CD4-positive, CD25-positive, alpha-beta regulatory T cell (primary cell): ENCODE measurements at places on chromosomes 13 and 19. TPM values are rescaled to one million over a fixed set of nuclear protein-coding genes. Genes with fewer than 3 reads are reported as not detected.

GRCh38 chr13:53073711-53074110 is 45.1 kb downstream of the OLFM4 start:
- no peak for DNase-seq

DNA sequence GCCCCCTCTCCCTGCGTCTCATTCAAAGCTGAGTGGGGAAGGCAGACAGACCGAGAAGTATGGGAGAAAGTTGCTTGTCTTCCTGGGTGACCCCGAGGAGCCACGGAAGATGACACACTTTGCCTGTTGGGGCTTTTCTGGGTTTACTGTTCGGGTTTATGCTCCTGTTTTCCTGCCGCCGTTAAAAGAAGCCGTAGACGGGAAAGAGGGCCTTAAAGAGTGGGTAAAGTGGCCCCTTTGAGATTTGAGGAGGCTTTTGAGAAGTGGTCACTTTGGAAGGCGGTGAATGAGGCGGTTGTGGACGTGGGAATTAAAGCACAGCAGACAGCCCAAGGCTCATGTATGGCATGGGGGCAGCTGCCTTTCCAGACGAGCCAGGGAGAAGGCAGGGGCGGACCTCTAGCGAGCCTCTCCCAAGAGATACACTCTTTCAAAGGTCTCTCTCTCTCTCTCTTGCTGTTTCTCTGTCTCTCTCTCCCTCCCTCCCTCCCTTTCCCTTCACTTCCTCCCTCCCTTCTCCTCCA is 493 bp upstream of the LHFPL6 start:
- no peak for DNase-seq

GRCh38 chr13:23506807-23507291 is 63.4 kb upstream of the TNFRSF19 start:
- DNase-seq, result no peak

- no peak for DNase-seq
These were observed 21.0 kb upstream of the GDF15 start for GRCh38 chr19:18364826-18365528.

DNA sequence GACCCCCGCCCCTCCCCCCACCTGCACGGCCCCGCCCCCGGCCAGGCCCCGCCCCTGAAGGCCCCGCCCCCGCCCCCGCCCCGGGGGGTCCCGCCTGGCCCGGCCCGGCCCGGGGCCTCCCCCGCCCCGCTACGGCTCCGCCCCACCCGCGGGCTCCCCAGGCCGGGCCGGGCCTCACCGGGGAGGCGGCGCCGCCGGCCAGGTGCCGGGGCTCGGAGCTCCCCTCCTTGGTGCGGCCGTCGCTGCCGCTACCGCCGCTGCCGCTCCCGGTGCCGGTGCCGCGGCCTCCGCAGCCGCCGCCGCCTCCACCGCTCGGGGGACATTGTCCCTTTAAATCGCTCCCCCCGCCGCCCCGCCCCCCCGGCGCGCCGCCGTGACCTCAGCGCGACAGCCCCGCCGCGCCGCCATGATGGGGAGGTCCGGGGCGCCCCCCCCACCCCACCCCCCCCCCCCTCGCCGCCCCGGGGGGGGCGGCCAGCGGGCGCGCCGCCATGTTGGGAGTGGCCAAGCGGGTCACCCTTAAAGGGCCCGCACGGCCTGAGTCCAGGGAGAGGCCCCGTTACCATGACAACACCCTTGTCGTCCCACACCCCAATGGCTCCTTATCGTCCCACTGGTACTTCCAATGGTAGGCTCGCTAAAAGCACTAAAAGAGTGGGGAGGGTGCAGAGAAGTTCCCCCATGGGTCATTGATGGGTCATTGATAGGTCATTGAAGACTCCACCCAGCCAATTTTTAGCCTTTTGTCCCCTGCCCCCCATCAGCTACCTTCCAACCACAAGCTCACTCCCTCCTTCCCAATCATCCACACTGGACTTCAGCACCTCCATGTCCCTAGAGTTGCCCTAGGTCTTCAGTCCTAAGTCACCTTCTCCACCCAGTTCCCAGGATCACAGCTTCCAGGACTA is at the start of gene WIZ:
Gene WIZ (minus strand): TSS at position 337 of the 908 bp plus-strand sequence. CDS start 1,649 bp downstream, outside the sequence.
- peak; percentile 74 for DNase-seq

- DNase-seq, result no peak
These were observed 8.3 kb upstream of the RB1 start for GRCh38 chr13:48295271-48295670.

GRCh38 chr19:33245948-33246708 is 20.5 kb upstream of the SLC7A10 start:
- DNase-seq, result no peak

GRCh38 chr19:58218899-58219298 is 9.8 kb upstream of the ZNF544 start:
- DNase-seq, result no peak

- DNase-seq, result no peak
These were observed 26.3 kb downstream of the IZUMO4 start for GRCh38 chr19:2122982-2123381.

- no peak for DNase-seq
These were observed 128.5 kb upstream of the TMTC4 start for GRCh38 chr13:100803091-100803490.

The FPR2 gene
- not detected for total RNA-seq

The SYCN gene
- not detected for total RNA-seq

The SPATA13 gene
- total RNA-seq, result 115 TPM

DNA sequence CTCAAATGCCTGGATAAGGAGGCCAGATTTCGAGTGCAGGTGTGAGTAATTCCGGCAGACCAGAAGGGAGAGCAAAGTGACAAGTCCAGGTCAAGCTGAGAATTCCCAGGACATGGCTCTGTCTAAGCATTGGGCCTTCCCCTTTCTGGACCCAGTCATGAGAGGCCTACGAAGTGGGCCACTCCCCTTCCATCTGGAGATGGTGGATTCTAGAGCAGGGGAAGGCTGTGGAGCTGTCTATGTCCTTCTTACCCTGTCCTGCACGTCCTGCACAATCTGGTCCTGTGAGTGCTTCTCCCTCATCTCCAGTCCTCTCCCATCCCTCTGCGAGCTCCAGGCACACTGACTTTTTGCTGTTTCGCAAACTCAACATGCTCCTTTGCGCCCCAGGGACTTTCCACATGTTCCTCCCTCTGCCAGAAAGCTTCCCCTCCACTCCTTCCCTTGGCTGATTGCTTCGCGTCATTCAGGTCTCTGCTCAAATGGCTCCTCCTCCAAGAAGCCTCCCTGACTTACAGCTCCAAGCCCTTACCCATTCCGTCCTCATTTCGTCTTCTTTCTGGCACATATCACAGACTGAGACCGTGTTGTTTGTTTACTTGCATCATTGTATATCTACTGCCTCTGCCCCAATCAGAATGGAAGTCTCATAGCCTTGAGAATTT is 193.2 kb downstream of the URI1 start:
- DNase-seq, result no peak

- no peak for DNase-seq
These were observed 38.7 kb downstream of the IGFL2 start for GRCh38 chr19:46186717-46187101.

DNA sequence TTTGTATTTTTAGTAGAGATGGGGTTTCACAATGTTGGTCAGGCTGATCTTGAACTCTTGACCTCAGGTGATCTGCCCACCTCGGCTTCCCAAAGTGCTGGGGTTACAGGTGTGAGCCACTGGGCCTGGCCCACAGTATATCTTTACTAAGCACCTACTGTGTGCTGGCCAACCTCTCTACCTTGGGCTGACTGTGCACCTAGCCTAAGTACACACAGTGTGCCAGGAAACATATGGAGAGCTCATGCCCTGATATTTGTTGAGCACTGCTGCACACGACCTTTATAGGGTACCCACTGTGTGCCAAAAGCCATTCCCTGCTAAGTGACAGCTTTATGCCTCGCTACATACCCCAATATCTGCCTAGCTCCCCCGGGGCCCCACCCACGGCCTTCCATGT is 6.3 kb upstream of the ARHGAP45 start:
- DNase-seq, result no peak

- DNase-seq, result peak; percentile 83
These were observed 15.0 kb downstream of the CIC start for GRCh38 chr19:42284066-42284501.

GRCh38 chr13:101417043-101417406 is 717 bp upstream of the NALCN start:
- DNase-seq, result no peak

The ZNF432 gene
- total RNA-seq, result 16.8 TPM

DNA sequence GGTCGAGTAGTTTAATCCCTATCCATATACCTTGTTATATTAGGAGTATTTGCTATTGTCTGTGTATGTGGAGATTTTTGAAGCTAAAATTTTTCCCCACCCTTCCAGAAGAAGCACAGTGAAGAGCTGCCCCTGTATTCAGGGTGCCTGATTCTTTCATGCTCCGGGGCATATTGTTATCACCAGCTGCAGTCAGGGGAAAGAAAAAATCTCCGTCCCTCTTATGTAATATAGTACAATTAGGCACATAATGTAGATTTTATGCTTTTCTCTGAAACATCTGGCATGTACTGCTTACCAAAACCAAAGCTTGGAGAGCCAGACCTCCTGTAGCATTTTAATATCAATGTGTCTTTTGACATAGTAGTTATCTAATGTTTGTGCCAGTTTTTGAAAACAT is 214.9 kb upstream of the EDNRB start:
- DNase-seq, result no peak

GRCh38 chr13:20370815-20371421 is 138.8 kb upstream of the GJB6 start:
- DNase-seq, result no peak

DNA sequence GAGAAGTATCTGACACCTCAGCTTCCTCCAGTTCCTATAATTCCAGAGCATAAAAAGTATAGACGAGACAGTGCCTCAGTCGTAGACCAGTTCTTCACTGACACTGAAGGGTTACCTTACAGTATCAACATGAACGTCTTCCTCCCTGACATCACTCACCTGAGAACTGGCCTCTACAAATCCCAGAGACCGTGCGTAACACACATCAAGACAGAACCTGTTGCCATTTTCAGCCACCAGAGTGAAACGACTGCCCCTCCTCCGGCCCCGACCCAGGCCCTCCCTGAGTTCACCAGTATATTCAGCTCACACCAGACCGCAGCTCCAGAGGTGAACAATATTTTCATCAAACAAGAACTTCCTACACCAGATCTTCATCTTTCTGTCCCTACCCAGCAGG is 3.1 kb downstream of the KLF5 start:
- no peak for DNase-seq

The NLRP9 gene
- total RNA-seq, result not detected

The ZNF578 gene
- 0.27 TPM for total RNA-seq

- no peak for DNase-seq
These were observed 175.7 kb downstream of the KDM4B start for GRCh38 chr19:5144545-5145179.

GRCh38 chr13:52739468-52740071 is at the start of gene CNMD:
TSS of gene CNMD (minus strand) at chr13:52739820. CDS start at chr13:52739701, 119 bp downstream.
- no peak for DNase-seq

The YJEFN3 gene
- total RNA-seq, result 6.6 TPM

DNA sequence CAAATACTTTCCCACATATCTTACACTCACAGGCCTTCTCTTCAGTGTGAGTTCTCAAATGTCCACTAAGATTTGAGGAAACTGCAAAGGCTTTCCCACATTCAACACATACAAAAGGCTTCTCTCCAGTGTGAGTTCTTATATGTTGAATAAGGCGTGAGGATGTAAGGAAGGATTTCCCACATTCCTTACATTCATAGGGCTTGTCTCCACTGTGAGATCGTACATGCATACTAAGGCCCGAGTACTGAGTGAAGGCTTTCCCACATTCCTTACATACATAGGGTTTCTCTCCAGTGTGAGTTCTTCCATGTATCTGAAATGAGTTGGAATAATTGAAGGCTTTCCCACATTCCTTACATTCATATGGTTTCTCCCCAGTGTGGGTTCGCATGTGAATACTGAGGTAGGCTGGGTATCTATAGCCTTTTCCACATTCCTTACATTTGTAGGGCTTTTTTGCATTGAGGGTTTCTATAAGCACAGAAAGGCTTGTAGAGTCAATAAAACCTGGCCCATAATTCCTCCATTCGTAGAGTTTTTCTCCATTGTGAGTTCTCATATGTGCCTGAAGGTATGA is 9.6 kb downstream of the ZNF426 start:
- peak; percentile 7 for DNase-seq

The SOX1 gene
- not detected for total RNA-seq

DNA sequence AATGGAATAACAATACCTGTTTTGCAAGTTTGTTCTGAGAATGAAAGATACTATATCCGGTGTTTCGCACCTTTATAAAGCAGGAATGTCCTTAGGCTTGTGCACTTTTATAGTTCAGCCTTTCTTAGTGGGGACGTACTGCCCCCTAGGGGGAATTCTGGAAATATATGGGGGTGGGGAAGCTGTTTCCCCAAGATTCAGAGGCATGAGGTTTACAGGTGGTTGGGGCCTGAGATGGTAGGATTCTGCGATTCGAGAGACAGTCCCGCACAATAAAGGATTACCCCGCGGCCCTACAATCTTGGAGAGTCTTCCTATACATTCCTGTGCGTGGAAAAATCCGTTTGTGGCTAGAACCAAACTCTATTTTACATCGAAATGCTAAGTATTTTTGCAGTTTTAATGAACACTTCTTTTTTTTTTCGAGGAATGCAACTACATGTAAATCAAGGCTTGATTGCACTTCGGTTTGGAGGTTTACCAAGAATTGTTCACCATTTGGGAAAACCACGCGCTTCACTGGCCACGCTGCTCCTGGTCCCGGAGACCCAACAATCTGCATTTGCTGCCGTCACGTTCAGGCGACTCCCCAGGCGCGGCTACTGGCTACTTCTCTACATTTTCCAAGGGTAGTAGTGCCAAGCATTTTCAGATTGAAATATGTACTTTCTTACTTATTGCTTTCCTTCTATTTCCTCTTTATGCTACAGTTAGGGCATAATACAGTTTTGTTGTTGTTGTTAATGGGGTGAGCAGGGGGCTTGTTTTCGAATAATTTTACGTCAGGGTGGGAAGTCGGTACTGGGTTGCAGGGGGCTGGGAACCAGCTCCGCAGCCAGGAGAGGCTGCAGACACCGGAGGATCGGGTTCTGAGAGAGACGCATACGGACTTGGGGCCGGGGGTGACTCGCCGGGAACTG is 830 bp downstream of the NEK5 start:
- peak; percentile 64 for DNase-seq

DNA sequence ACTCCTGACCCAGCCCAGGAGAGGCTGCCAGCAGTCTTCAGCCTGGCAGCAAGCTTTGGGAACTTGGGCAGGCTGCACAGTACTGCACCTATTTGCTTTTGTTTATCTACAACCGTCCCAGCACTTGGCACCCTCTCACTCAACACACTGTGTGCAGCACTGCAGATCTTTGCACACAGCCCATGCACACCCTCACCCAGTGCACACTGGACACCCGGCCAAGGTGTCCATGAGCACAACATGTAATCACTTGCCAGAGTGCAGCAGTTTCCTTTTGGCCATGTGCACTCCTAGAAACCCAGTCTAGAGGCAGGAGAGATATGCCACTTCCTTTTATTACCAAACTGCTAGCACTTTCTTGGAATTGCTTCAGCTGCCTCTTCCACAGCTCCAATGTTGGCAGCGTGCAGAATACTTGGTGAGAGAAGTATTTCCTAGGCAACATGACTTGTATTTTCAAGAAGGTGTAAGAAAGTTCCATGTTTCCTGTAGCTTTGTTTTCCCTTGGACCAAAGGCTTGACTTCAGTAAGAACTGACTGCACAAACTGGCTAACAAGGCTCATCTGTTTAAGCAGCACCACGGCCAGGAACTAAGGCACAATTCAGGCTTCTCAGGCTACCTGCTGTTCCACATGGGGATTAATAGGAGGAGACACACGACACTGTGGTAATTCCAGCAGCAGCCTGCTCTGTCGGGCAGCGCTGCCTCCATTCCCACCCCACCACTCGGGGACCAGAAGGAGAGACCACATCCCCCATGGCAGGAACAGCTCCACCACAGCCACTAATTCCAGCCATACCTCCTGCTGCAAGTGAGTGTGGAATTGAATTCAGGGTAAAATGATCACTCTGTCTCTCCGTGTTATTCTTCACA is 15.3 kb downstream of the ATP7B start:
- DNase-seq, result no peak
